ENCODE measurements at places on chromosomes 4 and X. TPM values are rescaled to one million over a fixed set of nuclear protein-coding genes. Genes with fewer than 3 reads are reported as not detected.

Gene OFD1
- 10.2 TPM for total RNA-seq

DNA sequence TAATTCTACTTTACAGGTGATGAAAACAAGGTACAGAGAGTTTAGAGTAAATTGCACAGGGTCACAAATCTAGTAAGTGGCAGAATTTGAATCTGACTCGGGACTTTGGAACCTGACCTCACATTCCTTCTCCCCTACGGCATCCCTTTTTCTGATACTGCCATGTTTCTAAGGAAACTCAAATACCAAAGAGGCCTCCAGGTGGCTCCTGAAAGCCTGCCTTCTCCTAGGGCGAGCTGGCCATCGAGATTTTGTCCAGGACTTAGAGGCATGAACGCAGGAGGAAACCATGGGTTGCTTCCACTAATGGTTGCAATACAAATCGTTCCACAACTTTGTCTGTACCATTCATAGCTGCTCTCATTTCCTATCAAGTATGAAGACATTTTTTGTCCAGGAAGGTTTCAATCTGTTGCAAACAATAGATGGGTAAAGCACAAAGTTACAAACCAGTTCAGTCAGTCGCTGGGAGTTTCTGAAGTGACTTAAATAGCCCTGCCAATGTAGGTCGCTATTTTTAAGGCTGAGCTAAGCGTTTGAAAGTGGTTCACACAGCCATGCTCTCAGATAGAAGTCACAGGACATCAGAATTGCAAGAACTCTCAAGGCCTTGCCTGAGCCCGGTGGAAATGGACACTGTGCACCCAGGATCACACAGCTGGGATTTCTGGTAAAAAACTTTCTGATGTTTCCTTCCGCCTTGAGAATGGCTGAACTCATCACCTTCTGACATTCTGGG, 296.6 kb upstream of the PRPS2 start:
- no peak for DNase-seq

DNA sequence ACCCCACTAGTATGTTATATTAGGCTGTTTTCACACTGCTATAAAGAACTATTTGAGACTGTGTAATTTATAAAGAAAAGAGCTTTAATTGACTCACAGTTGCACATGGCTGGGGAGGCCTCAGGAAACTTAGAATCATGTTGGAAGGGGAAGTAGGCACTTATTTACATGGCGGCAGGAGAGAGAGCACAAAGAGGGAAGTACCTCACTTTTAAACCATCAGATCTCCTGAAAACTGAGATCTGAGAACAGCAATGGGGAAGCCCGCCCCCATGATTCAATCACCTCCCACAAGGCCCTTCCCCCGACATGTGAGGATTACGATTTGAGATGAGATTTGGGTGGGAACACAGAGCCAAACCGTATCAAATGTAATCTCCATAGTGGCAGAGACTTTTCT, 45.4 kb upstream of the XK start:
- no peak for DNase-seq

- no peak for DNase-seq
These were observed 91.9 kb upstream of the SH3RF1 start for GRCh38 chr4:169362607-169363006.

DNA sequence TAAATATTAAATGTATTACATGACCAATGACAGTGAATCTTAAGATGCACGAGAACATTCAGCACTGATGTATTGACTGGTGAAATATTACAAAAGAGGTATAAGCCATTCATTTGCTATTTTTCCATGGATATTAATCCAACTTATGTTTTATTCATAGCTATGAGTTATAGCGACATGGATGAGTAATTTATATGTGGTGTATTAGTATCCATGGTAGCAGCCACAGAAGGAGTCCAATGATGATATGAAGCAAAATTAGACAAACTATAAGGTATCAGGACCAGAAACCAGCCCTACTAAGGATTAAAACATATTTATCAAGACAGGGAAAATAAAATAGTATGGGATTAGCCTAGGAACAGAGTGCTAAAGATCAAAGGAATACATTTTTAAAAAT, 50.7 kb downstream of the THAP9 start:
- no peak for DNase-seq

Gene DCAF4L1
- 0.23 TPM for total RNA-seq

DNA sequence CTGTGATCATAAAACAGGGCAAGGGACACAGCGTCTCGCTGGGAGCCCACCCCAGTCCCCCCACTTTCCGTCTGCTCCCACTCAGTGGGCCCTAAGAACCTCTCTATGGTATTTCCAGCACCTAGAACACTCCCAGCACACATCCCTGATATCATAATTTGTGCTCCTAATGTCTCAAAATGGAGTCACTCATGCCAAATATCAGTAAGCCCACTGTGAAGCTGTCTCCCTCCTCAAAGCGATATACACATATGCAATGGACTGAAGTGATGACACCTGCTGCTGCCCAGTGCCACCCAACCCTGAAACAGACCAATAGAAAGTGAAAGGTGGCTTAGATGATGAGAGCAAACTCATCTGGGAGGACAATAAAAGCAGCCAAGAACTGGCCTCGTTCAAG, 17.9 kb downstream of the ENPP6 start:
- DNase-seq: no peak

DNA sequence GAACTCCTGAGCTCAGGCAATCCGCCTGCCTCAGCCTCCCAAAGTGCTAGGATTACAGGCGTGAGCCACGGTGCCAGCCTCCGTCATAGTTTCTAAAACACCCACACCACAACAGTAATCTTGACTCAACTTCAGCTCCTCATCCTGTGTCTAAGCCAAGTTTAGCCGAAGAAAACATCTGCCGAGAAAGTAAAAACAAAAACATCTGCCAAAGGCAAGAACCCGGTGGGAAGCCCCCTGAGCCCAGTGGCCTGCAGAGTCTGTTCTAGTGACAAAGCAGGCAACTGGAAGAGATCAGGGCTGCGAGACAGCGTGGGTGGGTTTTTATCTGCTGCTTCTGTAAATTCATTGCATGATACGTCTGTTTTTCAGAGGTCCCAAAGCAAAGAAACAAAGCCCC, 26.6 kb upstream of the CD99 start:
- DNase-seq: no peak

DNA sequence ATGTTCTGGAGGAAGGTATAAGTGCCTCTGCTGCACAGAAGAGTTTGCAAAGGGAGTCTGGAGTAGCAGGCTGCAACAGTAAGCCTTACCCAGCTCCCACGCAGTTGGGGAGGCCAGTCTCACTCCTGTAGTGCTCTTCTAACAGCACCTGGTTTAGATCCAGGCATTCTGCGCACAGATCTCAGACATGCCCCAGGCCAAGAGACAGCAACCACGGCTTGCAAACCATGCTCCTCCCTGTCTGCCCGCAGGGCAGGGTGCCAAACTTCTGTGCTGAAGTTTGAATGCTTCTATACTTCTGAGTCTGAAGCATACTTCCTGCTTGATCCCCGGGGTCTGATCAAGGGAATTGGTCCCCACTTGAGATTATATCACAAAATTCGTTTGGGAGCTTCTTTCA, 106.3 kb downstream of the LINC00632 start:
- peak; percentile 7 for DNase-seq

Gene SSX5
- total RNA-seq: not detected

DNA sequence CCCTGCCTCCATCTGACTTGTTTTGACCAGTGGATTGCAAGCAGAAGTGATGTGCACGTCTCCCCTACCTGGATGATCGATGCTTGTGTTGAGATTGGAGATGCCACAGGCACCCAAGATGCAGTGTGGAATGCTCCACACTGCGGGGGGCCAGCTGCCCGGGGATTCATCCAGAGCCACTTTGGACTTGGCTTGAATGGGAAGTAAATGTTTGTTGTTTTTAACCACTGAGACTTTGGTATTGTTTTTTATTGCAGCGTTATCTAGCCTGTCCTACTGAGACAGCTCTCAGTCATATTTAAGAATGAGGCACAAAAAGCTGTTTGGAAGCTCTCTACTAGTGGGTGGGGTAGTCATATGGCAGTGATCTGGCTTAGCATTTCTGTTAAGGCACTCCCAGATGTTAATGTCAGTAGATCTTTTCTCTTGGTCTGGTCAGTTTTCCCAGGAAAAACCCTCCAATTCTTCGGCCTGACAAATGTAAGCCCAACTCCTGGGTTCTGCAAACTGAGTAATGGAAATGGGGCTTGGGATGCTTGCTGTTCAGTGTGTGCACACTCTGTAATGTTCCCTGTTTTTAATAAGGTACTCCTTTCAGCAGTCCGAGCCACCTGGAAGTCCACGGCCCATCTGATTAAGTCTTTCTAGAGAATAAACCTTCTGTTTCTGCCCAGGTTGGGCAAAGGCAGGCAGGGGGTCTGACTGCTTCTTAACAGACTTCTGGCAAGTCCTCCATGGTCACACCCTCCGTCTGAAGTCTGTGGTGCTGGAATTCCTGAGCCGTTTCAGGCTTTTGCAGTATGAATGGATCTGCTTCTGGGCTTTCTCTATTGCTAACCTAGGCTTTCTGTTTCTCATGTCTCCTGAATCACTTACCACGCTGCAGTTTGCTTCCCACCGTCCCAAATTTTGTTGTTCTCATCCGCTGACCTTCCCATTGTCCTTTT, 74.8 kb downstream of the WWC2 start:
- DNase-seq: peak; percentile 11

DNA sequence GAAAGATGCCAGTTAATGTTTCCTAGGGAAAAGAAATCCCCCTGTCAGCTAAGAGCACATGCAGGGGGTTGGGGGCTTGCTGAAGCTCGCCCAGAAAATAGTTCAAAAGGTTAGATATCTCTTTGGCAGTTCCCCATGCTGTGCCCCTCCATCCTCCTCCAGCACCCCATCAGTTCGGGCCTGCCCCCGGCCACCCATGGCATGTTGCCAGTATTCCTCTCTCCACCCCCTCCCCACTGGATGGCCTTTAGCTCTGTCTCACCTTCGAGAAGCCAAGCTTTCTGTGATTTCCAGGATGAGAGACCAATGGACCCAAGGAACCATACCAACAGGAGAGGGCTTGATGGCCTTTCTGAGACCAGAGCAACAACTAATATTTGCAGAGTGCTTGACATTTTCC, 5.2 kb downstream of the RAB33A start:
- DNase-seq: no peak

GRCh38 chrX:155613927-155614559, 1.3 kb upstream of the TMLHE start:
- DNase-seq: no peak

DNA sequence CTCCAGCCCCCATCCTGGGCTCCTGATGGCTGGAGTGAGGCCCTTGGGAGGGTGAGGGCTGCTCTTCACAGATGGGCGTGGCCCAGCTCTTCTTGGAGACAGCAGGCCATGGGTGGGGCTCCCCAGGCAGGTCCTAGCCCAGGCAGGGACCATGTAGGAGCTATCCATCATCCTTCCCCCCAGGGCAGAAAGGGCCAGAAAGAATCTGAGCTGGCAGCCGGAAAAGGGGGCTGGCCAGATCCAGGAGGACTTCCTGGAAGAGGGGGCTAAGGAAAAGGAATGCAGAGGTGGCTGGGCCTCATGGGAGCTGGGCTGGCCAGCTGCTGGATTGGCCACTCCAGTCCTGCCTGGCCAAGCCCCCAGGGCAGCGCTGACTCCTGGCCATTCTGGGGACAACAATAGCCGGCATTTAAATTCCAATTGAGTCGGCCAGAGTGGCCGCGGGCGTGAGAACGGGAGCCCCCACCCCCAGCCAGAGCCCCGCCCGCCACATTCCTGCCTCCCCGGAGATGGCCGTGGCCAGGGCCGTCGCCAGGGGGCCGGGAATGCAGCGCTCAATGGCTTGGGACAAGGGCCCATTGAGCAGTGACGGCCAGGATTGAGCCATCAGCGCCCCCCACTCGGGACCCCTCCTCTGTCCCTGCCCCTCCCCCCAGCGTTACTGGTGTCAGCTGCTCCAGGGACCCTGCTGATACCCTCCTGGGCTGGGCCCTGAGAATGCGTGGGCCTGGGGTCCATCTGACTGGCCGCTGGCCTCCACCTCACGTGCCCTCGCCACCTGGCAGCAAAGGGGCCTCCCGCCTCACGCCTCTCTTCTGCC, 15.1 kb upstream of the FGFR3 start:
- DNase-seq: peak; percentile 59

DNA sequence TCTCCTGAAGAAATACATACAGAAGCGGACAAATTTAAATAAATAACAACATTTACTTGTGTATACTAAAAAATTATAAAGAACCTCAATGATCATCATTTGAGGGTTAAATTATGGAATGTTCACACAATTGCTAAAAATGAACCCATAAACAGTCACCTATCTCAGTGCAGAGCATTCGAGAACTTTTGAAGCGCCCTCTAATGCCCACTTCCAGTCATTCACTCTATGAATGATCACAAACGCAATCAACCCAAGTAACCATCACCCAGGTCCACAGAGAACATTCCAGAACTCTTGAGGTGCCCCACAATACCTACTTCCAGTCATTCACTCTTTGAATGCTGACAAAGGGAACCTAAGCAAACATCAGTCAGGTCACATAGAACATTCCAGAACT, 103.5 kb upstream of the PLAC1 start:
- DNase-seq: no peak

Gene GPC4
- 1.3 TPM for total RNA-seq

Gene FHL1
- total RNA-seq: 27.1 TPM
